ENCODE measurements at places on chromosomes 7 and 10.

GRCh38 chr7:90224195-90224594 is 12.7 kb downstream of the STEAP2 start:
- DNase-seq = no peak

- no peak for DNase-seq
Observed at GRCh38 chr7:100674411-100675104, 1.0 kb downstream of the GNB2 start.

DNA sequence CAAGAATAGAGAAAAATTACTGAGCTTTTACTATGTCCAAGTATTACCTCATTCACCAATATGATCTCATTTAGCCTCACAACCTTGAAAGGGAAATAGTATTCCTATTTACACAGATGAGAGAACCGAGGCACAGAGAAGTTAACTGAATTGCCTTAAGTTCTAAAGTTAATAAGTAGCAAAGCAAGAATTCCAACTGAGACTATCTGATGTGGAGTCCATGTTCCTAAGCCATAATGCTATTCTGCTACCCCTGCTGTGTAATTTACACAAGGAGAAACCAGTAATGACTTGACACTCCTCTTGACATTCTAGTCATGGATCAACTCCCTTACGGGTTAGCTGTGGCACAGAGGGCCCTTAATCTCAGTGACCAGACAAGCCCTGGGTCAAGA is 60.7 kb downstream of the ABCB4 start:
- DNase-seq = no peak

DNA sequence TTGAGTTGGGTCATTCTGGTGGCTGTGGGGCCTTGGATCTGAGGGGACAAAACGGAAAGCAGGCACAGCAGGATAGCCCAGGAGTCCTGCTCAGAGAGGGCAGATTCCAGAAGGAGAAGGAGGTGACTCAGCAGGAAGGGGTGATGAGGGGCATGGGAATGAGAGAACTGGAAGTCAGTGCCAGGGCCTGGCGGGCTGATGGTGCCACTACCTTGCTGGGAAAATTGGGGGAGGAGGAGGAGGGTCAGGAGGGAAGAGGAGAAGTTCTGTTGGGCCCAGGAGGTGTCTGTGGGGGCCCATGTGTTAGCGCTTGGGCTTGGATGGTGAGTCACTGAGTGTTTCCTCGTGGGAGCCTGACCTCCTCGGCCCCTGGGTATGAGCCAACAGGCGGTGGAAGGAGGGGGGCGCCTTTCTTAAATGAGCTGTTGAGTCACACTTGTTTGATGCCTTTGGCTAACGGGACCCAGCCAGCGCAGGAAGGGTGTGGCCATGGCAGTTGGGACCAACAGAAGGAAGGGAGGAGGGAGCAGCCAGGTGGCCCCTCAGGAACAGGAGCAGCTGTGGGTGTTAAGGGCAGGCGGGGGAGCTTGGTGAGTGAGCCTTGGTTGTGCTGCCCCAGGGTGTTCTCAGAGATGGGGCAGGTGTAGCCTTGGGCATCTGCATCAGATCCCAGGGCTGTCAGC is 130.0 kb upstream of the BTBD16 start:
- DNase-seq = peak; percentile 84

GRCh38 chr10:30701451-30702173 is 72.1 kb upstream of the LYZL2 start:
- peak; percentile 27 for DNase-seq

DNA sequence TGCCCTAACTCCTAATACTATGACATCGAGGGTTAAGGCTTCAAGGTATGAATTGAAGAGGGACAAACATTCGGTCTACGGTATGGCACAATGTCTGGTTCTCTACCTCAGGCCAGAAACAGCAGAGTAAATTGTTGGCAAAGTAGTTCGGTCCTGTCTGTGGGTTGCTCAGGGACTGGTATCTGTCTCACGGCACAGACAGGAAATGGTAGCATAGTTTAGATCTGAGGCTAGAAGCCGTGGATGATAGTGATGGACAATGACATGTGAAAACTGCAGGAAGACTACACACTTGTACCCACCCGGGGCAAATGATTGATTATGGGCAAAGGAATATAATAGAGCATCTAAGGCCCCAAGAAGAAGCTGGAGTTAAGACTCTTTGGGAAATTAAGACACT is 106.2 kb downstream of the TWIST1 start:
- DNase-seq = peak; percentile 16

- no peak for DNase-seq
Observed at GRCh38 chr7:46871516-46871915, 710.4 kb downstream of the TNS3 start.

DNA sequence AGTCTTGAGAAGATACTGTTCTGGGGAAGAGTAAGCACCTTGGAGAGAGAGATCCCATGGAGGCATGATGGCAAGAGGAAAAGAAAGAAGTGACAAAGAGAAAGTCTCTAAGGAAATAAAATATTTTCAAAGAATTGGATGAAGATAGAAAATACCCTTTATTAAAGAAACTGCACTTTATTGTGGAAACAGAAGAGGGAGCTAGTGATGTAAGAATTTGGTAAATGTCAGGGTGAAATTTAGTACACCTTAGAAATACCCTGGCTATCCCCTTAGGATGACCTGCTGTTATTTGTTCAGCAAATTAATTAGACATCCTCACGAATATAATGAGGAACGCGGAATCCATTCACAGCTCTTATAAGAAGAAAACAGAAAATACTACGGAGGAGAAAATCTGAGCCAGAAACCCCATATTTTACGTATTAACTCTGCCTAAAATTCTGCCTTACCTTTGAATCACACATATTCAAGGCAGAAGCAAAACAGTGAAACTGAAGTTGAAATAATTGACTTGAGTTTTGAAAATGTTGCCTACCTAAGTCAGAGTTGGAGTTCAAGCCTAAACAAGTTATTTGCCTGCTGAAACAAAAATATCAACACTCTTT is 90.7 kb downstream of the TFPI2 start:
- DNase-seq = peak; percentile 15

DNA sequence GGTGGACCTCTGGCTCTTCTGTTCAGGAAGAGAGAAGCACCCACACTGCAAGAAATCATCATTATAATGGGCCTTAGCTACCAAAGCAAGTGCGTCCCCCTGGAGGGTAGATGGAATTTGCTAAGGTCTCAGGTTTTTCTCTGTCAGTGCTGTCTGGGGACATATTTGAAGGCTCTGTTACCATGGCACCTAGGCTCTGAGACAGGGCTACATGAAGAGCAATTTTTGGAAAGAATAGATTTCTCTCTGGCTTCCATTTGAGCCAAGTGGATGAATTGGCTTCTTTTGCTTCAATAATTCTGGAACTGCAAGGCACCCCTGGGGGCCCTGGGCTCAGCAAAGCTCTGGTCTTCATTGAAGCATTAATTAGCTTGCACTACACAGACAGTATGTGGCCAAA is 349.1 kb upstream of the GALNT17 start:
- DNase-seq = no peak

DNA sequence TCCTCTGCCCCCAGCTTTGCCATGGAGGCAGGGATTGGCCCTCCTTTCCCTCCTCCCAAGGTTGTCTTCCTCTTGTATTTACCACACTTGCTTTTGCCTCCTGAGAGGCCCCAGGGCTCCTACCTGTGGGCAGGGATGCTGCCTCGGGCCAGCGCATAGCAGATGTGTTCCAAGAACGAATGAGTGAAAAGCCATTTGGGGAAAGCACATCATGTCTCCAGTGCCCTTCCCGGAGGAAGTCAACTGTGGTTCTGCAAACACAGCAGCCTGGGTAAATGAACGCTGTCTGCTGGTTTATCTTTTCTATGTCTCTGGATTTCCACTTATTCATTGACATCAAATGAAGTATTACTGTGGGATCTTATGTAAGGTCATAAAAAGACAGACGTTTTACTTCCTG is 161.7 kb downstream of the FANK1 start:
- no peak for DNase-seq

GRCh38 chr10:77837248-77837924 is 89.2 kb downstream of the DLG5 start:
- DNase-seq = no peak

DNA sequence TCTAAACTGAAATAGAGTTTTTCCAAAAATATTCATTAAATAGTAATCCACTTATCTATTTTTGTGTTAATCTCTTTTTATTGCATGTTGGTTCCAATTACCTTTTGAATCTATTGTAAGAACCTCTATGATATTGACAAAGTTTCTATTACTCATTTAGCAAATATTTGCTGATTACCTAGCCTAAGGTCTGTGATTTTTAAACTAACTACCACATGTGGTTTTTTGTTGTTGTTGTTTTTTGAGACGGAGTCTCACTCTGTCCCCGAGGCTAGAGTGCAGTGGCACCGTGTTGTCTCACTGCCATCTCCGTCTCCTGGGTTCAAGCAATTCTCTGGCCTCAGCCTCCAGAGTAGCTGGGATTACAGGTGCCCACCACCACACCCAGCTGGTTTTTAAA is 2.0 kb upstream of the ASB13 start:
- DNase-seq = no peak

DNA sequence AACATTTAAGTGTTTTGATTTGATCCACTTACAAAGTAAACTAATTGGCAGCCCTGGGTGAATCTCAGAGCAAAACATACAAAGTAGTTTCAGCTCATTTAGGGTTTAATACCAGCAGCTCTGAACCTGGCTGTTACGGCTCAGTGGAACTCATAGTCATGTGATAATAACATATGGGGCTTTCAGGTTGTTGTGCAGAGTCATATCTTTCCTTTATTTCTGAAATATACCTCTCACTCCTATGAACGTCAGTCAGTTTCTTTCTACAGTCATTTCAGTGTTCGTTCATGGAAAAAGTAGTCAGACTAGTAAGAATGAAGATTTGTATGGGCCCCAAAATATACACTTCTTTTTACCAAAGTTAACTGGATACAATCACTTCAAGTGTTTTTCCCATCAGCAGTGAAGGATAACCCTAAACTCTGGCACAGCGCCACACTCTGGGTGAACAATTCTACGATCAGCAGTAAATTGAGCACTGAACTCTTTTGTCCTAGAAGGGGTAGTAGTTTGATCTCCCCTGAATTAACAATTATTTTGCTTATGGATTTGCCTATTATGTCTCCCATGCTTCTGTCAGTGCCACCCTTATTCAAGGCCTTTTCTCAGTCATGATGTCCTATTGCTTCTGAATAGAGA is 218.6 kb downstream of the THSD7A start:
- no peak for DNase-seq

DNA sequence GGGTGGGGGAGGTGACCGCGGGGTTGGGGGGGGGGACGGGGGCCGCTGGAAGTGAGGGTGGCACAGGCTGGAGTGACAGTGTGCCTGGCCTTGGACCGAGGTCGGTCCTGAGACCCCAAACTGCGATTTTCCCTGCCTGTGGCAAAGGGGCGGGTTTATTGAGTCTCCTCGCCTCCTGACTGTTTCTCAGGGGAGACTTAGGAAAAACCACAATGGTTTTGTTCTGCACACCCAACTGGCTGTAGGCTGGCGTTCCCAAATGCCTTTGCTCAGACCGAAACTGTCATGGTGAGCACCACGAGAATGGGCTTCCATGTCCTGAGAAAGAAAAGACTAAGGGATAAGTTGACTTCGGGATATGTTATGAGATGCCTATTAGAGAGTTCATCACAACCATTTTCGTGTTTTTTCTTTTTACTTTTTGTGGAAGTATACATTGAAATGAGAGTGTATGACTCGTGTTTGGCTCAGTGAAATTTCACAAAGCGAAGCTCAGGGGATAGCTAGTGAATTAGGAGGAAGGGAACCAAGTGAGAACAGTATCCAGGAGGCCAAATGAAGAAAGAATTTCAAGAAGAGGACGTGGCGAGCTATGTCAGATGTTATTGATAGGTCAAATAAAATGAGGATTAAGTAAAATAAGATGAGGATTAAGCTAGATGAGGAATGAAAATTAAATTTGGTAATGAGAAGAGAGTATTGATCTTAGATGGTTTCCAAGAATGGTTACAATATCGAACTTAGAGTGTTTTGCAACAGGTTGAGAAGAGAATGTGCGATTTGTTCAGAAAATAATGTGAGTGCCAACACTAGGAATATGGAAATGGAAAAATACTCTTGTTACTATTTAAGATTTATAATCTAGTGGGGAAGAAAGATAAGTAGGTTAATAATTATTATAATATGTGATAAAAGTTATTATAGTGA is 918 bp downstream of the NET1 start:
- peak; percentile 40 for DNase-seq

DNA sequence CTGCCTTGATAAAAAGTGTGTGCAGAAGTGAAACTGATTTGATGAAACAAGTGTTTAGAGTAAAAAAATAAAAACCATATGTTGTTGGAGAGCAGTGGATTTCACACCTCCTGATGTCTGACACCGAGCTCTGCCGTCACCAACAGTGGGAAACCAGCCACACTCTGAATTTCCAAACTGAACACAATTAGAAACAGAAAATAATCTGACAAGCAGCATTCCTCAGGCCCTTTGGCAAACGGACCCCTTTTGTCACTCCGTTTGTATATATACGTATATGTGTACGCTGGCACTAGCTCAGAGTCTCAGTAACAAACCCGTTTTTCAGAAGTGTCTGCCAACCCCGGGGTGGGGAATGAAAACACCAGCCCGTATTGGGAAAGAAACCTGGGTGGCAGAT is 32.4 kb downstream of the TACC2 start:
- no peak for DNase-seq

DNA sequence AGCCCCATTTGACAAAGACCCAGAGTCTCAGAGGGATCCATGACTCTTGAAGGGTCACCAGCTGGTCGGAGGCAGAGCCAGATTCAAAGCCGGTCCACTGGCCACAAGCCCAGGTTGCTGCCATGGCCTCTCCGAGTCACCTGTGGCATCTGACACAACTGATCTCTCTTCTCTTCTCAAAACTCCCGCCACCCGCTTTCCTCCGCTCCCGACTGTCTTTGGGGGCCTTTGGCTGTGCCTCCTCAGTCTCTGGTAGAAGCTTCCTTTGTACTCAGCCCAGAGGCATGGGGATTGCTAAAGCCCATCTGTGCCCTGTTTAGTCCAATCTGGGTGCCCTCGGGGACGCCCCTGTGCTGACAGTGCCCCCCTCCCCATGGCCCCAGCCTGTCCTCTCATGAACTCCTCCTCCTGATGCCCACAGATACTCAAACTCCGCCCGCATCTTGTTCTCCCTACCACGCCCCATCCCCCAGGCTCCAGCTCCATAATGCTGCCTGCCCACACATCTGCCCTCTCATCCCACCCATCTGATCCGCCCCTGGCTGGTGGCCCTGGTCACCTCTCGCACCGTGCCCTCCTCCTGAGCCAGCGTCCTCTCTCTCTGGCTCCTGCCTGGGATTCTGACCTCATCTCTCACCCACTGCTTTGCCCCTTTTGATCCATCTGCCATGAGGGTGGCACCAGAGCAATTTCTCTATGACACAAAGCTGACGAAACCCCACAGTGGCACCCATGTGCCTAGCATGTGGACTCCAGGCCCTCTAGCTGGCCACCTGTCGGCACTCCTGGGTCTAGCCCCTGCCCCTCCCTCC is 150.6 kb downstream of the SLIT1 start:
- no peak for DNase-seq

- DNase-seq = peak; percentile 71
Observed at GRCh38 chr10:84194424-84195043, at the start of gene CDHR1. Gene CDHR1 (plus strand): TSS chr10:84194537. CDS start chr10:84194761, 224 bp downstream.

All from urothelium cell line (cell line).